ENCODE measurements at places on chromosomes 4 and X. TPM values are rescaled to one million over a fixed set of nuclear protein-coding genes. Genes with fewer than 3 reads are reported as not detected.

HAUS3 gene
- 9.7 TPM for total RNA-seq

GRCh38 chrX:154804261-154804956 is 876 bp downstream of the MPP1 start:
- H3K36me3 ChIP-seq = no peaks in the 10 kb centered on the region
- H3K27ac ChIP-seq = peak overlapping the region; percentile 16
- DNase-seq = no peak
- H3K27me3 ChIP-seq = no peaks in the 10 kb centered on the region

- H3K27ac ChIP-seq = peak overlapping the region; percentile 29
- peaks cover 12% of the 10 kb centered on the region for H3K4me1 ChIP-seq
- H3K4me3 ChIP-seq = no peak overlapping the region
- H3K27me3 ChIP-seq = no peaks in the 10 kb centered on the region
- DNase-seq = peak; percentile 89
Observed at GRCh38 chr4:128776794-128777216, 32.7 kb upstream of the JADE1 start.

DNA sequence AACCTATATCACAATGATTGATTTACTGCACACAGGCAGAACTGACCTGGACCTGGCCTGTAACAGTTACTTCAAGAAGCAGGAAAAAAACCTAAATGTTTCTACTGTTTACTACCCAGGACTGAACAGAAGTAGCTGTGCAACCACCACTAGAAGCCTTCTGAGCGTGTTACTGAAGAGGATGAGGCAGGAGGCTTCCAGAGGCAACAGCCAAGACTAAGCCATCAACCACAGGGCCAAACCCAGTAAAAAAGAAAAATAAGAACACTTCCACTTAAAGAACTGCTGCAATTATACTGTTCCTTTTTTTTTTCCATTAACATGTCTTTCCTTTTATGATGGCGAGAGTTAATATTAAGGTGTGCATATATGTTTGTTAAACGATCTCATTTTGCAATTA is 29.4 kb upstream of the TTC29 start:
- H3K4me3 ChIP-seq = no peak overlapping the region
- peaks cover 2% of the 10 kb centered on the region for H3K27me3 ChIP-seq
- DNase-seq = no peak
- H3K4me1 ChIP-seq = no peaks in the 10 kb centered on the region
- no peak overlapping the region for H3K27ac ChIP-seq

GRCh38 chr4:76023389-76023788 is at the start of gene CXCL10:
Gene CXCL10 (minus strand): TSS chr4:76023497. CDS start chr4:76023431, 66 bp downstream.
- no peak within 1 kb of the TSS for H3K4me3 ChIP-seq
- H3K36me3 ChIP-seq = no peaks in the 10 kb centered on the region
- H3K27ac ChIP-seq = no peak within 1 kb of the TSS
- peaks cover 24% of the 10 kb centered on the region for H3K27me3 ChIP-seq
- DNase-seq = no peak
- no peaks in the 10 kb centered on the region for H3K4me1 ChIP-seq

DNA sequence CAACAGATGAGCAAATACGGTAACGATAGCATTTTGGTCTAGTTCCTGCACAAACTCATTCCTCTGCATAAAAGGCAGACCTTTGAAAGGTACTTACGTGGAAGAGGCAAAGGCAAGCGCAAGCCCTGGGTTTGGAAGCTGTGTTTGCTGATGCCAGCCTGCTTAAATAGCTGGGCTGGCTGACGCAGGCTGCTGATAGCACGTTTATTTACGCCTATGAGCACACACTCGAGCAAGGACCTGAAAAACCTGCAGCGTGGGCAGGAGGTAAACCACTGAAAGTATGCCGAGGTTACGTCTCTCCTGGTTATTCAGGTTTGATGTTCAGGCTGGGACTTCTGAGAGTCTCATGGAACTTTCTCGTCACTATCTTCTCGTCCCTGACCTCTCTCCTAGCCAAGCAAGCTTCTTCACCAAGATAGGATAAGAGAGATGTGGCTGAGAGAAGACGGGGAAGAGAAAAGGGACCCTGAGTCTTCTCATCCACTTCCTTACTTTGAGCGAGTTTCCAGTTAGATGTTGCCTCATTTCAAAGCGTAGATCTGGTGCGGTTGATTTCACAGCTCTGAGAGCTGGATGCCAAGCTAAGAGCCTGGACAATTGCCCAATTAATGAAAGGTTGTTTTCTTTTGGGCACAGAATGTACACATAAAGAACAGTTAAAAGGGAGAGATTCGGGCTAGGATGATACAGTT is at the start of gene HOPX:
TSS of gene HOPX (minus strand) at position 139 of the 695 bp plus-strand sequence. CDS start 23,480 bp downstream, outside the sequence.
- H3K27me3 ChIP-seq = peaks cover 36% of the 10 kb centered on the region
- H3K27ac ChIP-seq = no peak within 1 kb of the TSS
- DNase-seq = no peak
- peak within 1 kb of the TSS; percentile 4 for H3K4me3 ChIP-seq

GRCh38 chr4:6281436-6282313 is 12.0 kb downstream of the WFS1 start:
- no peaks in the 10 kb centered on the region for H3K27me3 ChIP-seq
- H3K4me3 ChIP-seq = no peak overlapping the region
- peaks cover 19% of the 10 kb centered on the region for H3K4me1 ChIP-seq

DNA sequence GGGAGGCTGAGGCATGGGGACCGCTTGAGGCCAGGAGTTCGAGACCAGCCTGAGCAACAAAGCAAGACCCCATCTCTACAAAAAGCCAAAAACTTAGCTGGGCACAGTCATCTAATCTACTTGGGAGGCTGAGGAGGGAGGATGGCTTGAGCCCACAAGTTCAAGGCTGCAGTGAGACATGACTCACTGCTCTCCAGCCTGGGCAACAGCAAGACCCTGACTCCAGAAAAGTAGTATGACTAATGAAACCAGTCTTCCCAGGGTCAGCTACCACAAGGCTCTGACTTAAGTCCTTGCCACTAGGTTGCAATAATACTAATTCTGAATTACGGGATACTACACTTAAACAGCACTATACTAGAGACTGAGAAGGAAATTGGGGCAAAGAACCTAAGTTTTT is 33.1 kb downstream of the ERVMER34-1 start:
- H3K27ac ChIP-seq = no peak overlapping the region
- no peaks in the 10 kb centered on the region for H3K27me3 ChIP-seq
- no peak overlapping the region for H3K4me3 ChIP-seq
- H3K4me1 ChIP-seq = peaks cover 13% of the 10 kb centered on the region
- H3K36me3 ChIP-seq = peaks cover 28% of the 10 kb centered on the region
